Uterine smooth muscle cell (primary cell): ENCODE measurements at places on chromosomes 6 and 20. TPM values are rescaled to one million over a fixed set of nuclear protein-coding genes. Genes with fewer than 3 reads are reported as not detected.

Gene NDRG3
- 19.5 and 20.1 TPM in 2 replicates for total RNA-seq

Gene PRSS35
- total RNA-seq: 3.2 and 3.5 TPM in 2 replicates

Gene CCN5
- total RNA-seq: 1.5 and 10.6 TPM in 2 replicates

Gene MCM8
- 9.4 and 30.4 TPM in 2 replicates for total RNA-seq

Gene CTCFL
- not detected in 2 replicates for total RNA-seq

Gene NNAT
- total RNA-seq: 1.2 and 1.8 TPM in 2 replicates

Gene SEL1L2
- not detected in 2 replicates for total RNA-seq

Gene PLA2G7
- total RNA-seq: not detected in 2 replicates
